ENCODE measurements at places on chromosomes 1 and 21.

DNA sequence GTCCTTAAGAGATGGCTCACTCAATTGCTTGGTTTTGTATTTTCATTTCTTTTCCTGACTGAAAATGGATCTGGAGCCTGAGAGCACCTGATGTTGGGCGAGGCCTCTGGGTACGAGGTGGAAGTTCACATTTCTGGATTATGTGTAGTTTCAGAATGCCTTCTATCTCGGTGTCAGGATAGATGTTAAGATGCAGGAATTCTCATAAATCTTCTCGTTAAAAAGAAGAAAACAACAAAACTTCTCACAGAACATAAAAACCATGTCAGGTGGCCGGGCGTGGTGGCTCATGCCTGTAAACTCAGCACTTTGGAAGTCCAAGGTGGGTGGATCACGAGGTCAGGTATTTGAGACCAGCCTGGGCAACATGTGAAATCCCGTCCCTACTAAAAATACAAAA, 101.8 kb downstream of the RHOU start:
- DNase-seq: no peak

DNA sequence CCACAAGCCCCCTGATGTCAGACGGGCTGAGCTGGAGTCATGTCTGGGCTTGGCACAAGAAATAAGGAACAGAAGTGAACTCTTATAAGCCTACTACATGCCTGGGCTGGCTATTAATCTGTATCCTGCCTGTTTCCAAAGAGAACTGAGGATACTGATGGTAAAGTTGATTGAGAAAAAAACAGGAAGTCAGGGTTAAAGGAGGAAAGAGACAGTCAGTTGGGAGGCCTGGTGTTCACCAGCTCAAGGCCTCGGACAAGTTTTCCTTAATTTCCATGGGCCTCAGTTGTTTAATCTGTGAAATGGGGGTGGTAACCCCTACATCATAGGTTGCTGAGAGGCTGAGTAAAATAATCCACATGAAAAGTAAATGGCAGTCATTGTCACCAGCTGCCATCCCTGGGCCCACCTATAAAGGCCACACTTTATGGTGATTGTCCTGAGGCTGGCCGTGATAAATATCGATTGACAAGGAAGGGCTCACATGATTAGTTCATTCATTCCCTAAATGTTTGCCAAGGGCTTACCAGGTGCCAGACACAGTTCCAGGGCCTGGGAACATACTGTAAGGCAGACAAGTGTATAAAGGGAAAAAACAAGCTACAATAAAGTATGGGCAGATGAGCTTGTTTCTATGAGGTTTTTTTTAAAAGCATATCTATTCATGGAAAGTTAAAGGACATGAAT, 2.8 kb downstream of the ALDH4A1 start:
- no peak for DNase-seq

DNA sequence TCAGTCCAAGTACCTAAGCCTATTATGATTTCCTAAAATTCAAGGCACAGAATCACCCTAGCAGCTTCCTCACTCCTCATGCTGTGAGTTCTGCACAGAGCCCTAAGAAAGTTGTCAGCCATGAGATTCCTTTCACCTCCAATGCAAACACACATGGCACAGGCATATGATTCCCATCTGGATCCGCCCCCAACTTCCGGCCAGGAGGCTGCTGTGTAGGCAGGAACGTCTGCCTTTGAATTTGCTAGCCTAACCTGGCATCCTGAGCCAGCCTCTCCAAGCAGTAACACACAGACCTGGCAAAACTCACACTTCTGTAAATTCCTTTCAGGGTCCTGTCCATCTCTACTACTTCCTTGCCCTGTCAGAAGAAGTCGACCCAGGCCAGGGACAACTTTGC, 521.1 kb upstream of the BEND5 start:
- DNase-seq: no peak

DNA sequence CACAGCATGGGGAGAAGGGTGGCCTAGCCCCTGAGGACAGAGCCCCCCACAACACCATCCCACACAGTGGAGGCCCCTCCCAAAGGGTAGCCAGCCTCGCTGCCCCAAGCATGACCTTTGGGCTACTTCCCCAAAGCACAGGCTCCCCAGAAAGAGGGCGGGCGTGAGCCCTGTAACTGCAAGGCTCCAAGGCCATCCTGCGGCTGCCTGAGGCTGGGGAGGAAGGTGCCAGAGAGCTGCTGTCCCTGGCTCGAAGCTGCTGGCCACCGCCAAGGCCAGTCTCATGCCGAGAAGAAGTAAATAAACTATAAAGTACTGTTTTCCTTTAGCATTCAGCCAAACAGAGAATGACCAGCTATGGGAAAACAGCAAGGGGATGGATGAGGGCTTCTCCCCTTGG, 27.5 kb downstream of the UBASH3A start:
- no peak for DNase-seq

- peak; percentile 82 for DNase-seq
Observed at GRCh38 chr21:41217671-41218385, 49.9 kb downstream of the BACE2 start.

- DNase-seq: no peak
Observed at GRCh38 chr1:201838381-201838780, 9.4 kb downstream of the IPO9 start.

DNA sequence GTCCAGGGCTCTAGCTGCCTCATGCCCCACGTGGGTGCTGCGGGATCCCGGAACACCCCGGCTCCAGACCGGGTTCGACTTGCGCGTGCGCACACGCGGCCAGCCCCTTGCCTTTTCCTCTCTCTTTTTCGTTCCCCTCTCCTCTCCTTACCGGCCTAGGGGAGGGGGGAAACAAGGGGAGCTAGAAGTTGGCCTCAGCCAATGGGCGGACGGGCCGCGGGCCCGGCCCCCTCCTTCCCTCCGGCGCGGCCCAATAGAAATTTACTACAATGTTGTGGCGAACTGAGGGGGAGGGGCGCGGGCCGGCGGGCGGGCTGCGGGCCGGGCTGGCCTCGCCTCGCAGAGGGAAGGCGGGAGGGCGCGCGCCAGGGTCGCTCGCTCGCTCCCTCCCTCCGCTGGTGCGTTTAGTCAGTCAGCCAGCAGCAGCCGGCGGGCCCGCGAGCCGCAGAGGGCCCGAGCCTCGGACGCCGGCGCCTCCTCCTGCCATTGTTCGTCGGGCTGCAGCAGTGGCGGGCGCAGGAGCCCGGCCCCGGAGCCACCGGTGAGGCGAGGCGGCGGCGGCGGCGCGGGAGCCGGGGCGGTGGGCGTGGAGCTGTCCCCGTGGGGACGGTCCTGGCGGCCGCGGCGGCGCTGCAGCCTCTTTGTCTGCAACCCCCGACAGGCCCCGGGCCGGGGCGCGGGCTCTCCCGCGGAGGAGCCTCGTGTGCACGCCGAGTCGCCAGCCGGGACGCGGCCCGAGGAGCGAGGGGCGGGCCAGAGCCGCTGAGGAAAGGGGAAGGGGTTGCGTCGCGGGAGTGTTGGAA, at the start of gene EPB41:
EPB41 (plus strand) TSS at position 342 of the 803 bp plus-strand sequence. CDS start 72,869 bp downstream, outside the sequence.
- peak; percentile 58 for DNase-seq

DNA sequence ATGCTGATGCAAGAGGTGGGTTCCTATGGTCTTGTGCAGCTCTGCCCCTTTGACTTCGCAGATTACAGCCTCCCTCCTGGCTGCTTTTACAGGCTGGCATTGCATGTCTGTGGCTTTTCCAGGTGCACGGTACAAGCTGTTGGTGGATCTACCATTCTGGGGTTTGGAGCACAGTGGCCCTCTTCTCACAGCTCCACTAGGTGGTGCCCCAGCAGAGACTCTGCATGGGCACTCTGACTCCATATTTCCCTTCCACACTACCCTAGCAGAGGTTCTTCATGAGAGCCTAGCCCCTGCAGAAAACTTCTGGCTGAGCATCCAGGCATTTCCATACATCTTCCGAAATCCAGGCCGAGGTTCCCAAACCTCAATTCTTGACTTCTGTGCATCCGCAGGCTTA, 989.0 kb downstream of the PLA2G4A start:
- no peak for DNase-seq

DNA sequence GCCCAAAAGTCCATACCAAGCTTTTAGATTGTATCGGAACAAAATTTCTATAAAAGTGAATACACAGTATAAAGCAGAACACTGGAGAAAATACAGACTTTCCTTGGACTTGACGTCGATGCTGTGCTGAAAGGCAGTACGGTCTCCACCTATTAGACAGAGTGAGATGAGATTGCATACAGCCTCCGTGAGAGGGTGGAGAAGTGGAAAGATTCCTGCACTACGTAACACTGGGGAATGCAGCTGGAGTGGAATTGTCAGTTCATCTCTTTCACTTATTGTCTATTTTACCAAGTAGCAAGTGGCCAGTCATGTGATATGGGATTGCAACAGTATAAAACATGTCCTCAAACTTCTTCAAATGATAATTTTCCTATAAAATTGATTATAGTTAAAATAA, 209.5 kb downstream of the ZP4 start:
- no peak for DNase-seq

DNA sequence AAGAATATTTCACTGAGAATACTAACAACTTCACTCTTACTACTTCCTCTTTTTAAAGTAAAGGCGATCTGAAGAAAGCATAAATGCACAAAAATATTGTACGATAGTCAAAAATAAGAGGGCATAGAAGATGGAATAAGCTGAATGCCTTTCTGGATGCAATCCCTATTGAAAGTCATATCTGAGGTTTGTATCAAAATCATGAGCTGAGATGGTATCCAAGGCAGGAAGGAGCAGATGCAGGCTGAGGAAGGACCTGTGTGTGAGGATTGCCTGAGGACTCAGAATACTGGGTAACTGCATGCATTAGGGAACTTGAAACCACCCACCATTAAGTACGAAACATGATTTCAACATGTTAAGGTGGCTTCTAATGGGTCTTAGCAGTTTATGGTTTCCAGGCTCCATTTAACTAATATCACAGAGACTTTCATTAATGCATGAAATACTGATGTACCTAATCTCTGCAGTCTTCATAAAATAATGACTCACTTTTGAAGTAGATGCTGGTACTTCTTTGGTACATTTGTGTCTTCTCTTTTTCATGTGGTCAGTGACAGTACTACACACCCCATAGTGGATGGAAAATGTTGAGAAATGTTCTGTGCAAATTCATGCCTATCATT, 29.6 kb upstream of the RGS1 start:
- no peak for DNase-seq

GRCh38 chr1:117359561-117360289, 7.5 kb upstream of the MAN1A2 start:
- DNase-seq: no peak

DNA sequence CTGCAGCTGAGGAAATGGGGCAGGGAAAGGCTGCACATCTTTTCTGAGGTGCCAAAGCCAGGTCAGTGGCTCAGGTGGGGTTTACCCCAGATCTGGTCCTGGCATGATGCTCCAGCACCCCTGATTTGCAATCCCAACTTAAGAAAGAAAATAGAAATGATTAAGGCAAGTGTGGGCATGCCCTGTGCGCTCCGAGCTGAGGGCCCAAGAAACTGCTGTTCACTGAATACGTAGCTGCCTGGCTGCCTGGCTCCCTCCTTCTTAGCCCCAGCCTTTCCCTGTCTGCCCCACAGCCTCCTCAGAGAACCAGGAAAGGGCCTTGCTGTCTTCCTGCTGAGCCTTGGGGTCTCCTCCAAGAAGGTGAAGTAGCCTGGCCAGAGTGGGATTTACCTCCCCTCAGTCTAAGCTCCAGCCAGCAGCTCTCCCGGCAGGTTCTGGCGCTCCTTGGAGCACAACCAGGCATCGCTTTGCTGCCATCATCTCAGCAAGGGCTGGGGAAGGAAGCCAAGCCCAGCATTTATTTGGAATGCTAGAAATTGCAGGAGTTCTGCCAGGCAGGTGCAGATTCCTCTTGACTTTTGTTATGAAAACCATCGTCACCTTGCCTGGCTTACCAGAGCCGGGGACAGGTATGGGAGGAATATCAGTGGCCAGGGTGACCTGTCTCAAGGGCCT, 51.3 kb upstream of the SELENON start:
- no peak for DNase-seq

DNA sequence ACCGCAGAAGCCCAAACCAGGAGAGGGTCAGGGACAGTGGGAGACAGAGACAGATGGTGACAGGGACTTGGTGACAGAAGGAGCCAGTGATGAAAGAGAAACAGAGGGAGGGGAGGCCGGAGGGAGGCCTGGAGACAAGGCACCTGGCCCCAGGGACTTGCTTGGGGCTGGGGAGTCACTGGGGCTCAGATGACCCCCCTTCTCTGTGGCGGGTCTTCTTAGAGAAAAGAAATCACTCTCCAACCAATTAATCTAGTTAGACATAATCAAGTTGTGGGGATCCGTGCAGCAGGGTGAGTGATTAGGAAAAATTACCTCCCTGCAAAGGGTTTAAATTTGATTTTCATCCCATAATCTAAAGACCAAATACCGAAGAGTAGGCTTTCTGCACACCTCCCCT, 519.8 kb downstream of the PTPRU start:
- no peak for DNase-seq

GRCh38 chr1:23083714-23084480, 64.6 kb downstream of the KDM1A start:
- DNase-seq: no peak

DNA sequence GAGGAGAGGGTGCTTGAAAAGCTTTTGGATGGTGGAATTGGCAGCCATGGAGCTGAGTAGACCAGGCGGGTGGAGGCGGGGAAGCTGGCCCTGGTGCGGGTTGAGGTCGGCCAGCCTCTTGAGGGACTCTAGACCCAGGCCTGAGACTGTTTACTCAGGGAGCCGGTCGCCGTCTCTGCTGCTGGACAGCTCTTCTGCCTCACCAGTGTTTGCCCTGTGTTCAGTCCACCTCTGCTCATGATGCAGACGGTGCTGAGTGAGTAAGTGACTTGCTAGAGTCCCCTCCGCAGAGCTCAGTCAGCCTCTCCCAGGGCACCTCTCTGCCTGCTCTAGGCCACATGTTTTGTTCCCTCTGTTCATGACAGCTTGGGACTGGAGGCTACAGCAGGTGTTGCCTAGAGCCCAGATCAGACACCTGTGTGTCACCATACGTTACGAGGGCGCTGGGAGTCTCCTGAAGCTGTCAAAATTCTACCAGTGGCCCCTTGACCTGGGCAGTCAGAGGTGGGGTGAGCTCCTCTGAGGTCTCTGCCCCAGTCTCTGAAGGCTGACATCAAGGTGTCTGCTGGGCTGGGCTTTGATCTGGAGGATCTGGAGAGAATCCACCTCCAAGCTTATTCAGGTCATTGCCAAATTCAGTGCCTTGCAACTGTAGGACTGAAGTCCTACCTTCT, 73.5 kb upstream of the WNT4 start:
- peak; percentile 39 for DNase-seq
